ENCODE measurements at places on chromosomes 7 and 10.

GRCh38 chr7:140060243-140060630 is 2.5 kb downstream of the PARP12 start:
- DNase-seq: no peak

- DNase-seq: no peak
Observed at GRCh38 chr10:59879363-59879913, 26.9 kb downstream of the CCDC6 start.

DNA sequence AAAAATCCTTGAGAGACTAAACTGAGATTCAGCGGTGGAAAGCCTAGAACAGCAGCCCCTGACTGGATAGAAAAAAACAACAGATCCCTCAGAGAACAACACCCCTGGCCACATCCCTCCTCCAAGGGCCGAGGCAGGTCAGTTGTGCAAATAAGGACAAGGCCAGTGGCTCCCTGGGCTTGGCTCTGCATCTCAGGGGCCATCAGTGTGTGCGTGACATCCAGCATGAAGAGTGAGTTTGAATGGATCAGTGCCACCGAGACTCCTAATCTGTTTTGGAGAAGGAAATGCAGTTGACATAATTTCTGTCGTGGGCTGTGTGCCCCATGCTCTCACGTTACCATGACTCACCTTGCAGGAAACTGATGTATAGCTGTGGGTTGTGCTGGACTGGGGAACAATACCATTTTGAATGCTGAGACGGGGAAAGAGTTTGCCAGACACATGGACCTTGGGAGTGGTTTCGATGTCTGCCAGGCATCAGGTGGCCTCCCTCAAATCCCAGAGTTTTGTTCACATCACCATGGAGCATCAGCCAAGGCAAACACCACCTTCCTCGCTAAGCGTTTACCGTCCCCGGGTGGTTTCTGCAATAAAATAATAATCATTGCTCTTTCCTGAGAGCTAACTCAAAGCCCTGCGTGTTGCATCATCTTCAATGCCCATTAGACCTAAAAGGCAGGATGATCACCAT is 153.2 kb upstream of the FZD8 start:
- DNase-seq: no peak

DNA sequence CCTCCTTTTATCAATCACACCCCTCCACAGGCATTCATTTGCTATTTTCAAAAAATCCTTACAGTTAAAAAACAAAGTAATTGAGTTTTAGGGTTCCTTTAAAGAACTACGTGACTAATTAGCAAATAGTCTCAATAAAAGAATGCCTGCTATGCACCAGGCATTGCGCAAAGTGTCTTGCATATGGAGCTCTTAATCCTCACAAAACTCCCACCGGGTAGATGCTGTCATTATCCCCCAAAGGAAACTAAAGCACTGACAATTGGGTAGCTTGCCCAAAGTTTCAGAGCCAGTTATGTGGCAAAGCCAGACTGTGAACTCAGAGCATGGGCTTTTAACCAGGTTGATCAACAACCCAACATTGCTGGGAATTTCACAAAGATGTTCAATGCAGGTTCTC is 305.7 kb downstream of the ELMO1 start:
- DNase-seq: no peak

- DNase-seq: no peak
Observed at GRCh38 chr7:116525913-116526861, 1.4 kb downstream of the CAV1 start.

GRCh38 chr10:49242604-49243003 is 54.4 kb upstream of the TMEM273 start:
- no peak for DNase-seq

DNA sequence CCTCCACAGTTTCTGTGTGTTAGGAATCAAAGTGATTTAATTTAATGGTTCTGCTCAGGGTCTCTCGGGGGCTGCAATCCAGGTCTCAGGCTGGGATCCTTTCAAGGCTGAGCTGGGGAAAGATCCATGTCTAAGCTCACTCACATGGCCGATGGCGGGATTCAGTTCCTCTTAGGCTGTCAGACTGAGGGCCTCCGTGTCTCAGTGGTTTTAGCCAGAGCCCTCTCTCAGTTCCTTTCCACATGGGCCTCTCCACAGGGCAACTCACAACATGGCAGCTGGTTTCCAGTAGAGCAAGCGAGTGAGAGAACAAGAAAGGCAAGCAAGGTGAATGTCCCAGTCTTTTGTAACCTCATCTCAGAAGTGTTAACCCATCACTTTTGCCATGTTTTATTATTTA is 26.9 kb downstream of the CAV1 start:
- no peak for DNase-seq

DNA sequence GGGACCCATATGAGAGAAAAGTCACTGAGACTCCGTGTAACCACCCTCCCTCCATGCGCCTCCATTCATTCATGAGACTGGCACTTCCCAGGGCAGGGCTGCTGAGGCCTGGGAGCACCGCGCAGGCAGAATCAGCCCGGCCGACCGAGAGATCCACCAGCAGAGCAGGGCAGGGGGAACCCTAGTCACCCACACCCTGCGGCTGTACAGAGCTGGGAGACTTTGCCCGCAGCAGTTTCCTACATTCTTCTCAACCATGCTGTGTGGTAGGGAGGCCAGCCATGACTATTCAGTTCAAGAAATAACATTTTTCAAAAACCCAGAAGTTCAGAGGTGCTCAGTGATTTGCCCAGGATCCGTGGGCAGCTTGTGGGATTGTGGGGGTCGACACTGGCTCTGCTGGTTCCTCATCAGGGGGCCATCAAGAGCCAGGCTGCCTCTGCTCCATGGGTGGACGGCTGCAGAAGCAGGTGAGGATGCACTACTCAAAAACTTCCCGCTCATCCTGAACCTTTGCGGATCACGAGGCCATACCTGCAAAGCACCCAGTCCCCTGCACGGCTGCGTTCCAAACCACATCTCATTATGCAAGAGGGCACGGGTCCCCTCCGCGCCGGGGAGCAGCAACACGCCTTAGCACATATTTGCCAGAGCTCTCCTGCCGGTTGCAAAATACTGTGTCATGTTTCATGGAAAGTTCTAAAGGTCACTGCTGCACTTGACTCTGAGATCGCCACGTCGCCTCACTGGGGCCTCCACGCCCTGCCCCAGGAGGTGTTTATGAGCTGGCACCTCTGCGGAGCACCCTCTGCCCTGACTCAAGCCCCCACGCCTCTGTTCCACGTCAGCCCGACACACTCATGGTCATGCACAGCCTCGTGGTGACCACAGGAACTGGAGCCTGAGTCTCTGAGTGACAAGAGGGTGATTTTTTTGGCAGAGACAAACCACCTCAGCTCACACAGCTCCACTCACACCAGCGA is 132.0 kb downstream of the PRKAG2 start:
- DNase-seq: no peak

GRCh38 chr10:26787362-26787761 is 73.4 kb downstream of the ABI1 start:
- DNase-seq: no peak

- no peak for DNase-seq
Observed at GRCh38 chr7:90931986-90932916, 332.0 kb upstream of the FZD1 start.

- DNase-seq: no peak
Observed at GRCh38 chr7:5393328-5393727, 30.3 kb downstream of the TNRC18 start.

- no peak for DNase-seq
Observed at GRCh38 chr7:138954545-138955475, 26.4 kb downstream of the KIAA1549 start.

- no peak for DNase-seq
Observed at GRCh38 chr7:55150709-55151451, 132.1 kb downstream of the EGFR start.

- DNase-seq: no peak
Observed at GRCh38 chr7:52962402-52963076, 72.9 kb upstream of the POM121L12 start.

- DNase-seq: no peak
Observed at GRCh38 chr10:14616955-14617730, 157.6 kb downstream of the FAM107B start.

DNA sequence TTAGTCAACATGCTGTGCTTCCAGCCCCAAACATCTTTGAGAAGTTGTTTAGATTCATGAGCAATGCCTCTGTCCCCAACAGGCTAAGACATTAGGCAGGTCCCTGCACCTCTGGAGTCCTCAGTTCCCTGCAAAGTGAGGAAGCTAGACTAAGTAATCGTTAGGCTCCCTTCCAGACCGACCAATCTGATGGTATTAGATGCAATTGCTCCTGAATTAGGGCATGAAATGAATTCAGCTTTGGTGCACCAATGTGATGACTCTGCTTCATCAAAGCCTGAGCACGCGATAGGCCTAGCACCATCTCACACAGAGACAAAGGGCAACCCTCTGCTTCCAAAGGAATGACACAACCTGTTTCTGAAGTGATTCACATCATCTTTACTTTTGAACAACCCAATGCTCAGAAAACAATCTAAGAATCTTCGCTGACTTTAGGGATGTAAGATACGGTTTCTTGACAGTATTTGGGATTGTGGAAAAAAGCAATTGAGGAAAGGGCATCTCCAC is 723 bp upstream of the TES start:
- DNase-seq: no peak

DNA sequence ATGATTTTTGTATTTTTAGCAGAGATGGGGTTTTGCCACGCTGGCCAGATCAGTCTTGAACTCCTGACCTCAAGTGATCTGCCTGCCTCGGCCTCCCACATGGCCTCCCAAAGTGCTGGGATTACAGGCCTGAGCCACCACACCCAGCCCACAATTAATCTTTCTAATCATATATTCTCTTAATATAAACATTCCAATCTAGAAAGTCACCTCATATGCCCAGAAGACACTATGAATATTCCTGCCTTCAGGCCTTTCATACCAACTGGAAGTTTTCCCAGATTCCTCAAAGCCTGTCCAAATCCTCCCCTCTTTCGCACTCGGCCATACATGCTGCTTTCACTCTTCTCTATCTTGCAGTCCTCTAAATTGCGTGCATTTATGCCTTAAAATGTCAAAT is 32.6 kb downstream of the PDZD8 start:
- DNase-seq: no peak

- DNase-seq: no peak
Observed at GRCh38 chr10:73233883-73234282, 13.2 kb downstream of the DNAJC9 start.

DNA sequence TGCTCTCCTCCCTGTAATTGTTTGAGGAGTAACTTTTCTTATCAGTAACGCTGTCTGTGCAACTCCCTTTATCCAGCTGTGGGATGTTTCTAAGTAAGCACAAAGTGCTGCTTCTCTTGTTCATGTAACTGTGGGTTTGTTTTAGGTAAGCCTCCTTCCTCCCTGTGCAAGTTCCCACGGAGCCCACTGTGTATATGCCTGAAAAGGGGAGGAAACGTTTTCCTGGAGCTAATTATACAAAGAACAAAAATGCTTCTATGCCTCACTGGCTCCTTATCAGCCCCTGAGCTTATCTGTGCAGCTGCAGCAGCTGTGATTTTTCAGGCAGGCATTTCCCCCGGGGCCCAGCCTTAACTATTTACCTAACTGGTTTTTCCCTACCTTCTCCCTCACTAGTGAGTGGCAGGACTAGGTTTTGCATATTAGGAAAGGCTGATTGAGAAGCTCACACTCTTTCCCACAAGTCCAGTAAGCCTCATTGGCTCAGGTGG is 593.4 kb upstream of the GHITM start:
- no peak for DNase-seq

- no peak for DNase-seq
Observed at GRCh38 chr7:42925630-42926029, 6.3 kb downstream of the PSMA2 start.

DNA sequence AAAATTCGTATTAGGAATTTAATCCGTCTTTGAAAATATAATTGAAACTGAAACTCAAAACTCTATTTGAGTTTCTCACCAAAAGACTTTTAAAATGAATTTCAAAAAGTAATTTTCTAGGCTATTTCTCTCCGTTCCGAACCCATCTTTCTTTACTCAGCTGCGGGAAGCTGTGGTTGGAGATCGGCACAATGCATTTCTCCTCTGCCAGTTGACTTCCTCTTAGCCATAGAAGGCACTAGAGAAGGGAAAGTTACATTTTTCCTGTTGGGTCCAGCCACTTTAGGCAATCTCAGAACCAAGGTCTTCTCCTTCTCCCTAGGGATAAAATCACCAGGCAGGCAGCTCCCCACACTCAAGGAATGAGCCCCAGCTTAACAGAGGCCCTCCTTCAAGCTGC is 133.6 kb upstream of the COL1A2 start:
- DNase-seq: no peak

GRCh38 chr10:133509700-133510099 is 17.5 kb upstream of the CYP2E1 start:
- DNase-seq: no peak

GRCh38 chr7:113698556-113699220 is 220.1 kb downstream of the PPP1R3A start:
- DNase-seq: no peak

DNA sequence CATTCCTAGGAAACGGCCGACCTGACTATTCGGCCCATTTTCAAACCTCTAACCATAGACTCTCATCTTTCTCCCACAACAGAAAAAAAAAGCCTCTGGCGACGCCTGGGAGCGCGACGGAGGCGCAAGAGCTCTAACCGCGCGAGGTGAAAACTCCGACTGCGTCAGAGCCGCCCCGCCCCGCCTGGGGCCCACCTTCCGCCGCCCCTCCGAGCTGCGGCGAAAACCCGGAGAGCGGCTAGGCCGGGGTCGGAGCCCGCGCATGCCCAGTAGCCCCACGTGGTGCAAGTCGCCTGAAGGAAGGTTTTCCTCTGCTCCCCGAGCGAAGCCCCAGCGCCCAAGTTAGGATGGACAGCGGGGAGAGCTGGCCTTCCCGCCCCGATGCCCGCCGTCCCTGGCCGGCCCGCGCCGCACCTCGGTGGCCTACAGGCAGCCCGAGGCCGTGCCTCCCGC is 683 bp upstream of the SGMS1 start:
- DNase-seq: peak; percentile 98

GRCh38 chr7:158810846-158811245 is 18.5 kb downstream of the ESYT2 start:
- no peak for DNase-seq

DNA sequence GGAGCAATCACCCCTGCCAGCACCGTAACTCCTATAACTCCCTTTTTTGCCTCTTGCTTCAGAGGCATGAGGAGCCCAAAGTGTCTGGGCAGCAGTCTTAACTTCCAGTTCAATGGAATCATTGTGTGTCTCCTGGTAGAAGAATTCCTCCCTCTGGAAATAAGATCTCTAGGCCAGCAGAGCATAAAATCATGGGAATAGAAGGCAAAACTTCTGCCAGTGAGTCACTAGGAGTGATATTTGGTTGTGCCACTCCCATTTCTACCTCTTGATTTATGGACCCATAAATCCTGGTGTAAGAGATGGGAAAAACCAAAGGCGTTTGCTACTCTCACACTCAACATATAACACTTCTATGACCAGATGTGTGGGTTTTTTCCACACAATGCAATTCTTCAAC is 104.9 kb upstream of the FAM180A start:
- no peak for DNase-seq
